ENCODE measurements at places on chromosomes 12 and 14.
A peak's percentile ranks its signal among the peaks of the same experiment; 100 is the strongest.

- no peak for DNase-seq
Observed at GRCh38 chr12:26737487-26738030, 95.4 kb downstream of the ITPR2 start.

DNA sequence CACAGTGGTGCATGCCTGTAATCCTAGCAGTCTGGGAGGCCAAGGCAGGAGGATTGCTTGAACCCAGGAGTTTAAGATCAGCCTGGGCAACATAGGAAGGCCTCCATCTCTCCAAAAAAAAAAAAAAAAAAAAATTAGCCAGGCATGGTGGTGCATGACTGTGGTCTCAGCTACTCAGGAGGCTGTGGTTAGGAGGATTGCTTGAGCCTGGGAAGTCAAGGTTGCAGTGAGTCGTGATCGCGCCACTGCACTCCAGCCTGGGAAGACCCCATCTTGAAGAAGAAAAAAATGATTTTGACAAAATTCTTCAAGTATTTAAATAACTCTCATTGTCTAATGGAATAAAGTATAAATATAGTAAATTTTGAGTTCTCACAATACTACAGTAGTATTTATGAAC, 219.2 kb upstream of the SSTR1 start:
- DNase-seq = no peak

DNA sequence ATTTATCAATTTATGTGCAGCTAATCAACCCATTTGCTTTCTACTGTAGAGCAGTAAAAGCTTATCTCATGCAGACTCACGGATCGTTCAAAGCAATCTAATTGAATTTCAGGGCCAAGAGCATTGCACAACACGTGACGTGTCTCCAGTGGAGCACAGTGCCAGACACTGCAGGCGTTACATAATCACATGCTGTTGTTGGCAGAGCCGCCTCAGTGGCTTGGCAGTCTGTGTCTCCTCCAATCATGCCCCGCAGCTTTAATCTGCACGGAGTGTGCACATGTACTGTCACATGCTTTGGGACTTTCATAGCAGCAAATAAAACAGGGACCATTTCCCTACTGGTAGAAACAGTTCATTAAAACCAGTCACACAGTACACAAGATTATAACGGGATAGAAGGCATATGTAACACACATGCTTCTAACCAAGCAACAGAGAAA, 309.3 kb downstream of the ITPR2 start:
- DNase-seq = peak; percentile 24

DNA sequence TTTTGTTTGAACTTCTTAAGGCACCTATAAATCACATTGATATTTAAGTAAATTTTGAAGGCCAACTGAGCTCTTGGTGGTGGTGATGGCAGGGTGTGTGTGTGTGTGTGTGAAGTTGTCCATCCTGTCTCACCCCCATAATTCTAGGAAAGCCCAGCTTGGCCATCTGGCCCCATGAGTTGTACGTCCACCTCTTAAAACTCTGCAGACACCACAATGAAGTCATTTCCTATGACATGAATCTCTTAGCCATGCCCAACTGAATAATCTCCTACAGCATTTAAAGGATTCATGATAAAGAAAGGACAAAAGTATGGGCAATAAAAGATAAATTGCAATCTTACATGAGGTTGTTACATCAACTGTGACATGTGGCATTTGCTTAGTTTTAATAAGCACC, 123.4 kb downstream of the TTC7B start:
- DNase-seq = no peak

- no peak for DNase-seq
Observed at GRCh38 chr14:85402569-85403162, 127.3 kb upstream of the FLRT2 start.

DNA sequence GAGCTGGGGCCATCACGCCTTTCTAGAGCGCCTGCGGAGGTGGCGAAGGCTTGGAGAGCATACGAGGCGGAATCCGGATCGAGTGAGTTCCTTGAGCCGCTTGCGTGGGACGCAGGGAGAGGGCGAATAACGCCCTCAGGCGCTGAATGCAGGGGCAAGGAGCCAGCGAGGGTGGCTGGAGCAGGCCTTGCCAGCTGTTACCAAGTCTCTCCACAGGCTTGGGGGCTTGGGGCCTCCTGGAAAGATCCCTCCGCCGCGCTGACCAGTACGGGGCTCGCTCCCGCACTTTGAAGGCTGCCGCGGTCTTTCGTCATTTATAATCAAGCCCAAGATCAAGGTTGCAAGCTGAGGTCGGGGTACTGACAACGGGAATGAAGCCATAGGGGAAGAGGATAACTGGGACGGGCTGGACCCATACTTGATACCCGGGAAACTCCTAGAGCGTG, 1.2 kb downstream of the FLRT2 start:
- no peak for DNase-seq

DNA sequence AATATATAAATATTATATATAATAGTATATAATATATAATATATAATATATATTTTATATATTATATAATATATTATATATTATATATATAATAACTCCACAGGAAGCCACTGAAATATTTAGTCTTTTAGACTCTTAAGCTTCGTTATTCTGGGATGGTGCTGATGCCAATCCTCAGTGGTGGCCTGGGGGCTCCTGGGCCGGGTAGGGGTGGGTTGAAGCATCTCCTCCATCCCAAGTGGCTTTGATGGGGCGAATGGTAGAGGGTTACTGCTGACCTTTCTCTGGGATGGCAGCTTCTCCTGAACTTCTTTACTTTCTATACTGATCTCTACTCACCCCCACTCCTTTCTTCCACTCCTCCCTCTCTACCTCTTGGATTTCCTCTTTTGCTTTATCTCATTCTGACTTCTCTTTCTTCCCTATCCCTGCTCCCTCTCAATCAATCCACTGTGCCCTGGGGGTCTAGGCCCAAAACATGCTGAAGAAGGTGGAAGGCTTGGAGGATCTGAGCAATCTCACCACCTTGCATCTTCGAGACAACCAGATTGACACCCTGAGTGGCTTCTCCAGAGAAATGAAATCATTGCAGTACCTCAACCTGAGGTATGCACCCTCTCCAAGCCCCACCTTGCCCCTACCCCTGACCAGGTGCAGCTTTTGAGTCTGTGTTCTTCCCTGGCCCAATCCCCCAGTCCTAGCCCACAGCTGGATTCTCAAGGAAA, 4.8 kb upstream of the ENO2 start:
- DNase-seq = no peak

DNA sequence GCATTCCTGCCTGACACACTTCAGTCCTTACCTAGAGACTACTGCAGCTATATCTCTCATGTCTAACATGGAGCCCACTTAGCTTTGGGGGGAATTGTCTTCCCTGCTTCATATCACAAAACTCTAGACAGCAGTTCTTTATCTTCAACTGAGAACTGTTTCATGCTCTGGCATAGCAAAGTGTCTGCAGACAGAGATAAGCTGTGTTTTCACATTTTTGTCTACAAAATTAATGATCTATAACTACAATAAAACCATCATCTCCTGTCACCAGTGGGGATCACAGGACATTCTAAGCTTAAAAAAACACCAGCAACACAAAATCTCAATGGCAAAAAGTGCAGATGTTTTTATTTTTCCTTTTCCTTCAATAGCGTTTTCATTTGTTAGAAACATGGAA, 137.1 kb upstream of the VRK1 start:
- DNase-seq = no peak

DNA sequence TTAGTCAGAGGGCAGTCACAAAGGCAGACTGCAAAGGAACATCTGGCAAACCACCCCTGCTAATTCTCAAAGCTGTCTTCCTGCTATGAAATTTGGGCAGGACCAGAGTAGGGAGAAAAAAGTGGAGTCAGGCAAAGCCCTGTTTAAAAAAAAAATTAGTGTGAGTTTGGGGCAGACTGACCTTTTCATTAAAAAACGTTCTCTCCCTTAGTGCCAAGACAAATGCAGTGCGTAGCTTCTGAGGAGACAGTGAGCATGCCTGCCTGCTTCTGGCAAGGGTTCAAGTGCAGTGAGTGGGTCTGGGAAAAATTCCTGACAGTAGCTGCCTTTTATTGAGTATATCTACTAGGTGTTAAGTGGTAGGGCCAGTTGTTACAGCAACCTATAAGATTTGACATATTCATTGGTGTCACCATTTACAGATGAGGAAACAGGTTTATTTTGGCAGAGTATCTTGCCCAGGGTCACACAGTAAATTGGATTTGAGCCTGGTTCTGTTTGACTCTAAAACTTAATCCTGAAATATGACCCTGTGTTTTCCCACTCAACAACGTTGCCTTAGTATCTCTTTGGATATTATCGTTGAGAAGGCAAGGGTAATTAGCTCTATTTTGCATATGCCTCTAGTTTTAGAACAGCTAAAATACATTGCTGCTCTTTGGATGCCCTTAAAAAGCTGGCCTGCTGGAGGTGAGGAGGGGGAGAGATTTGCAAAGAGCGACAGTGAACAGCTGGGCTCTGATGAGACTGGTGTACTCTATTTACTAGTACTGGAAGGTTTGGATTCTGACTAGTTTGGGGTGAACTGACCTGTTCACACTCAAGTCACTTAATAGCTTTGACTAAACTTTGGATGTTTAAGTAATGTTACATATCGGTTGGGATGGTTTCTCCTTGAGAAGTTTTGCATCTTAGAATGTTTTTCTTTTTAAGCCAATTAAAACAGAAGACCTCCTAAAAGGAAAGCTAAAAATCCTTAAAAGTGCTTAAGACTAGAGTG, 72.8 kb downstream of the PAPOLA start:
- DNase-seq = no peak

GRCh38 chr12:14545144-14546124, 22.2 kb downstream of the PLBD1 start:
- no peak for DNase-seq

- no peak for DNase-seq
Observed at GRCh38 chr14:95935228-95935822, 58.7 kb downstream of the TUNAR start.

- no peak for DNase-seq
Observed at GRCh38 chr14:50520947-50521815, 11.2 kb downstream of the MAP4K5 start.

- DNase-seq = no peak
Observed at GRCh38 chr14:53663709-53664108, 292.9 kb downstream of the BMP4 start.

DNA sequence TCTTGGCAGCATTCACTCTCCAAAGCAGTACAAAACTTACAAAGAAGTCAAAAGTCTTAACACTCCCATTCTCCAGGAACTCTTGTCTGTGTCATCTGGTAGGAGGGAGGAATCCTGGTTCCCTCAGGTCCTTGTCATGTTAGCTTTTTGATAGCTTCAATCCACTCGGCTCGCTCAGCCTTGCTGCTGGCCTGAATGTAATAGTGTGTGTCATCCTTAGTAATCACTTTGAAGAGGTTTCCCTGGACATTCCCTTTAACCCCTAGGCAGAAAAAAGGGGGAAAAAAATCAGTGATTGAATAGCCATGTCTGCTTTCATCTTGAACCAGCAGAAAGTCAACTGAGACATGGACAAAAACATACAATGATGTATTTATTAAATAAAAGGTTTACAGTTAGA, 24.8 kb downstream of the PLEK2 start:
- DNase-seq = no peak

- no peak for DNase-seq
Observed at GRCh38 chr12:66232263-66232662, 43.2 kb downstream of the IRAK3 start.

DNA sequence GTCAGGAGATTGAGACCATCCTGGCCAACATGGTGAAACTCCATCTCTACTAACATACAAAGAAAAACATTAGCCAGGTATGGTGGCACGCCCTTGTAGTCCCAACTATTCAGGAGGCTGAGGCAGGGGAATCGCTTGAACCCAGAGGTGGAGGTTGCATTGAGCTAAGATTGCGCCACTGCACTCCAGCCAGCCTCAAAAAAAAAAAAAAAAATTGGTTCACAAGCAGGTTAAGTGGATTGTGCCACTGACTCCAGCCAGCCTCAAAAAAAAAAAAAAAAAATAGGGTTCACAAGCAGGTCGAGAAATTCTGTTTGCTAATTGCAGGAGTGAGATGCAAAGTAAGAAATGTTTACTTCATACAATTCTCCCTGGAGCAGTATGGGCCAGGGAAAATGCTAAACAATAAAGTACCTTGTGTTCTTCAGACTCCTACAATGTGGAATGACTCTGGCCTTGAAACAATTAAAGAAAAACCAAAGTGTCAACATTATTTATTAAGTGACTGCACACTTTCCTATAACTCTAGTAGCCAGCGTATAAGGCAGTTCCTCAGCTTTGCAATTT, 6.1 kb downstream of the EDDM3B start:
- no peak for DNase-seq

GRCh38 chr12:42473130-42473529, 116.4 kb downstream of the PRICKLE1 start:
- DNase-seq = no peak

DNA sequence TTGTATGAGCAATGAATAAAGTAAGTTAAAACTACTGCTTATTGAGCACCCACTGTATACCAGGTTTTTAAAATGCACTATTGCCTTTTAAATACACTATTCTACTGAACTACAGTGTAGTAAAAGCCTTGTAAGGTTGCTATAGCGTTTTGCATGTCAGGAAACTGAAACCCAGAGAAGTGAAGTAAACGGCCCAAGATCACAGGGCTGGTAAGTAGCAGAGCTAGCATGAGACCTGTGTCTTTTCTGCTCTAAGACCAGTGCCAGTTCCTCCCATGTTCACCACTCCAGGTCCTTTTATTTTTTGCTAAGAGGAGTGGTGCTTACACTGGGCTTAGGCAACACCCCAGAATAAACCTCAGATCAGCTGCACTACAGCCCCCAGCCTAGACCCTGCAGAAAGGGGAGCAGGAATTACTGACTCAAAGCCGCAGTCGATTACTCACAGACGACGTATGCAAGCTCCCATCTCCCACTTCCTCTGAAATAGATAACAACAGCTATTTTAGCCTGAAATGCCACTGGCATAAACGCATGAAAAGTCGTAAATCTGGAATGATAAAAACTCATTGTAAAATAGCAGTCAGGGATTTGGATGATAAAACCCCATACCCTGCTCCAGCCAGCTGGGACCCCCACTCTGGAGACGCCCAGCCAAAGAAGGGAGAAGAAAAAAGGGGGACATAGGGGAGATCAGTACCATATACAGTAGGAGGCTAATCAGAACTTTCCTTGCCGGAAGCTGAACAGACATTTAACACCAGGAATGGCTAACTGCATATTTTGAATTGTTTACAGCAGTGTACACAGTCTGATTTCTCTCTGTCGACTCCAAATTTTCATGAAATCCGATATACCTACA, 108.3 kb downstream of the NUAK1 start:
- DNase-seq = no peak

- DNase-seq = no peak
Observed at GRCh38 chr12:2363836-2364609, 311.2 kb downstream of the CACNA1C start.

GRCh38 chr14:104342435-104343293, 204.3 kb downstream of the KIF26A start:
- no peak for DNase-seq

DNA sequence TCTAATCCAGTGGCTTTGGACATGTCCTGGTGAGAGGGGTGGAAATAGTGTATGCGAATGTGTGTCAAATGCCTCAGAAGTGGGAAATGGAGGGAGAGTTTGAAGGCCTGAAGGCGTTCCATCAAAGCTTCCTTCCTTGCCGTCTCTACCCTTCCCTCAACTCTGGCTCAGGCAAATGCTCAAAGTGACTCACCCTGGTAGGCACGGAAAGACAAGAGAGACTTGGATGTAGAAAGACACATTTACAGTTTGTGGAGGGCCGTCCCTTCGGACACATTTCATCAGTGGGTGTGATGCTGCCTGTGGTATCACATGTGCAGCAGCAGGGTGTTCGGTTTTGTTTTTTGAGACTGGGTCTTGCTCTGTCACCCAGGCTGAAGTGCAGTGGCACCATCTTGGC, 36.7 kb downstream of the CHST11 start:
- no peak for DNase-seq

GRCh38 chr12:111033281-111034082, 113.1 kb upstream of the MYL2 start:
- DNase-seq = no peak

Measured in cortex of kidney (tissue), 1 donor.